ENCODE measurements at places on chromosomes 7 and 10.

GRCh38 chr7:1899196-1899595 is 229.1 kb downstream of the ELFN1 start:
- no peak for DNase-seq

DNA sequence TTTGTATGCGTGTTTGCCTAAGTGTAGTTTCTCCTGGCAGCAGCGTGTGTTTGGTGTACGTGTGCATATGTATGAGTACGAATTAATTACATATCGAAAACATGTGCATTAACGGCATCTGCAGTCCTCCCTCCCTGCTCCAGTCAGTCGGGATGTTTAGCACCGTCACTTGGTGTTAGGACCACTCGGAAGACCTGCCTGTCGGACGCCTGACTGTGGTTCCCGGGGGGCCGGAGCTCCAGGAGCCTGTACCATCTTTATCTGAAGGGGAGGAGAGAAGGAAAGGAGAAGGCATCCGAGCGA is 1.1 kb upstream of the CNTNAP2 start:
- no peak for DNase-seq

- DNase-seq, result no peak
Observed at GRCh38 chr7:33556472-33556871, 348.9 kb upstream of the BMPER start.

DNA sequence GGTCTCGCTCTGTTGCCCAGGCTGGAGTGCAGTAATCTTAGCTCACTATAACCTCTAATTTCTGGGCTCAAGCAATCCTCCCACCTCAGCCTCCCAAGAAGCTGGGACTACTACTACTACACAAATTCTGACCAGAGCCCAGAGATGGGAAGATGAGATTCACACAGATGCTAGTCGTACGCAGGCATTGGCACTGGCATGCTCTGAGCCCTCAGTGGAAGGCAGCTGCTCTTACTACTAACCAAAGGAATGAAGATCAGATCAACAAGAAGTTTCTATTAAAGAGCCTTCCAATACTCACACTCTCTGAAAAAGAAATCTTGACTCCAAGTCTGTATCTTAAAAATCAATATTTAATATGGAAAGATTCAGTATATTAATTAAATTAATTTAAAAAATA is 10.7 kb downstream of the GDF2 start:
- DNase-seq, result no peak

DNA sequence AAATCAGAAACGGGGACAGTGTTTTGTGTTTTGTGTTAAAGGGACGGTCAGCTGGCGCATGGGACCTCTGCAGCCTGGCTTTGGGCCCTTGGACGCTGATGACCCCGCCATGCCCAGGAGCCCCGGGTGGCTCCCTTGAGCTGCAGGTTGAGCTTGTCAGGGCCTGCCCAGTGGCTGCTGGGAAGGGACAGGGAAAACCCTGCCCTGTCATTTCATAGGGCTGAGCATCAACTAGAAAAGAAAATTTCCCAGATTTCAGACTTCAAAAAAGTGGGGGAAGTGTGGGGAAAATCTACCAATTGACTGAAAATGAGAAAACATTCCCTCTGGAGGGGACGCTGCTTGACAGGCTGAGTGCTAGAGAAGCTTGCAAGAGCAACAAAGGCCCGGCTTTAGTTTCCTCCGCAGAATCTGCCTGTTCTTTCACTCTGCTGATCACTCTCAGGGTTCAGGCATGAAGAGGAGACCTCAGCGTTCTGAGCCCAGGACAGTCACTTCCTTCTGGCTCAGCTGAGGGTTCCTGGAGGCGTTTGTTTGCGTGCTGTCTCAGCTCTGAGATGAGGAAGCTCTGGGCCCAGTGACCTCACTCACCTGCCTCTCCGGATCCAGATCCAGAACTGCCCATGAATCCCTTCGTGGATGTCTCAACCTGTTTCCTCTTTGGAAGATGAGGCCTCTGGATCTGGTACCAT is 18.6 kb upstream of the DNAJB6 start:
- DNase-seq, result peak; percentile 45

DNA sequence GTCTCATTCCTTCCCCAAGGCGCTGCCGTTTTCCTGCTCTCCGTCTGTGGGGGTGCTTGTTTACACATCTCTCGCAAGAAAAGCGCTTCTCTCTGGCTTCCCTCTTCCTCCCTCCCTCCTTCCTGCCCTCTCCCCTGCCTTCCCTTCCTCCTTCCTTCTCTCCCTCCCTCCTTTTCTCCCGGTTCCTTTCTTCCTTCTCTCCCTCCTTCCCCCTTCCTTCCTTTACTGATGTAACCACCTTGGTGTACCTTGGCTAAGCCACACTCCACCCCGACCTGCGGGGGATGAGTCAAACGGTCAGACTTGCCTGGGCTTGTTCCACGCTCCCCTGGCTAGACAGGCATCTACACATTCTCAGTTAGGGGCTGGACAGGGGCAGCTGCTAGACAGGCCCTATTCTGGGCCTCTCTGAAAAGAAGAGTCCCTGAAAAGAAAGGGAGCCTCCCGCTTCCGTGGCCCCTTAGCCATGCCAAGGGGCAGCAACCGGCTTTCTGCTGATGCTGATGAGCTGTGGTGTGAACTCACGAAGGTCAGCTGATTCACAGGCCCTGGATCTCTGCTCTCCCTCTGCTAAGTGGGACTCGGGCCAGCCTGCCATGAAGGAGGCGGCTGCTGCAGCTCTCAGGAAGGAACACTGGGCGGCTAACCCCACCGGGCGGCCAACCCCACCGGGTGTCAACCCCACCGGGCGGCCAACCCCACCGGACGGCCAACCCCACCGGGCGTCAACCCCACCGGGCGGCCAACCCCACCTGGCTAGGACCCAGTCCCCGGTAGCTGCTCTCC is 216.8 kb downstream of the TCERG1L start:
- no peak for DNase-seq

DNA sequence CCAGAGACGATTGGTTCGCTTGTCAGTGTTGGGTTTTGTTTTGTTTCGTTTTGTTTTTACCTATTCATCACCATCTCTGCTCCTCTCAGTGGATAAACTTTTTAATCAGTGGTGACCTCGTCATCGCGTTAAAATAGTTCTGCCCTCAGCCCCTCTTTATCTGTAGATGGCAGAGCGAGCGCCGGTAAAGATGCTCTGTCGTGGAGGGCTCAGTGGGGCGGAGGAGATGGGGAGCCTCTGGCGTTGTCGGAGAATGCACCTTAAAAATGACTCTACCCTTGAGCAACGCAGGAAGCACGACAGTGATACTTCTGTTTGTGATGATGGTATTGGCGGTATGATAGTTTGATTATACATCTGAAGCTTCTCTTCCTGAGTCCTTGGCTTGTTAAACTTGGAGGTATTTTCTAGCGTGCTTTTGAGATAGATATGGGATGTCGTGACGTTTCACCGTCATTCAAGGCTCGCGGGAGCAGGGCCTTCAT is 554 bp downstream of the CSGALNACT2 start:
- peak; percentile 76 for DNase-seq

DNA sequence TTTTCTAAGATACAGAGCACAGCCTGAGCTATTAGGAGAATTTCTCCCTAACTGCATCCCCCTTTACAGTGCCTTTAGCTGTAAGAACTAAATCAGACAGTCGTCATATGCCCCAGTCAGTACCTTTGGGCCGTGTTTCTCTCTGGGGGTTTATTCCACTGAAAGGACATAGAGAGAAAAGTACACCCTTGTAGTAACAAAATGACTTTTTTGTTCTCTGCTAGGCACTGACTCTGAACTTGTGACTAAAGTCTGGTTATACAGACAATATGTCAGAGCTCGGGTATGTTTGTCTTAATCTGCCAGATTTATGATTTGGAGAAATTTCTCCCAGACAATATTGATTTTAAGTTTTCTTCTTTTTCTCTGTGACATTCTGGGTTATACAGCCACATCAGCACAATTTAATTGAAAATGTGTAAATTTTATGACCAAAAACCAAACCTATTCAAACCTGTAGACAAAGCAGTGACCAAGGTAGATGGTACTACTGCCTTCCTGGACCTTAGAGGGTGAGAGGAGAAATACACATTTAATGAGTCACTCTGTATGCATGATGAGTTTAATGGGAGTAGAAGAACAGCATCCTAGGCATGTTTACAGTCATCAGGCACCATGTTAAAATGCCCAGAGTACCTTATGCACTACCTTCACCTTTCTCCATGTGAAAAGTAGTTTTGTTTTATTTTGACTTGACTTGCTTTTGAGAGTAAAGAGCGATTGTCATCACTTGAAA is 156.1 kb upstream of the PLXDC2 start:
- DNase-seq, result no peak

GRCh38 chr10:78215645-78216044 is 182.0 kb downstream of the RPS24 start:
- no peak for DNase-seq

DNA sequence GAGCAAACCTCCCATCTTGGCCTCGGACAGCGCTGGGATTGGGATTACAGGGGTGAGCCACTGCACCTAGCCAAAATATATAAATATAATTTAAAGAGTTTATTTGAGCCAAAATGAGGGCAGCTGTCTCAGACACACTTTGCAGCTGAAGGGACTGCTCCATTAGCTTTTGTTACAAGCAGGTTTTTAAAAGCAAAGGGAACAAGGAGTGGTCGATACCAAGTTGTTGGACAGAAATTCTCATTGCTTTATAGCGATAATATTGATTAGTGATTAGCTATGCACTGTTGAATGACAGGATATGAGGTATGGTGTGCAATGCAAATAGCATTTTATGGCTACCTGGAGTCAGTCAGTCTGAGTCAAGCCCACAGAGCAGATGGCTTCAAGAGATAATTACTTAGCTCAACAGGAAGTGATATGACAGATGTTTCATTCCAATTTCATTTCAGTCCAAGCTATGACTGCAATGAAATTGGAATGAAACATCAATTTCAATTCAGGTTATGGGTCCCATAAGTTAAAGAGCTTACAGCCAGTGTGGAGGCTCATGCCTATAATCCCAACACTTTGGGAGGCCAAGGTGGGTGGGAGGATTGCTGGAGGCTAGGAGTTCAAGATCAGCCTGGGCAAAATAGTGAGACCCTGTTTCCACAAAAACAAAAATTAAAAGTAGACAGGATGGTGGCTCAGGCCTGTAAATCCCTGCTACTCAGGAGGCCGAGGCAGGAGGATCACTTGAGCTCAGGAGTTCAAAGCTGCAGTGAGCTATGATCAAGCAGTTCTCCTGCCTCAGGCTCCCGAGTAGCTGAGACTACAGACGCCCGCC is 23.1 kb downstream of the TYW1 start:
- DNase-seq, result no peak

DNA sequence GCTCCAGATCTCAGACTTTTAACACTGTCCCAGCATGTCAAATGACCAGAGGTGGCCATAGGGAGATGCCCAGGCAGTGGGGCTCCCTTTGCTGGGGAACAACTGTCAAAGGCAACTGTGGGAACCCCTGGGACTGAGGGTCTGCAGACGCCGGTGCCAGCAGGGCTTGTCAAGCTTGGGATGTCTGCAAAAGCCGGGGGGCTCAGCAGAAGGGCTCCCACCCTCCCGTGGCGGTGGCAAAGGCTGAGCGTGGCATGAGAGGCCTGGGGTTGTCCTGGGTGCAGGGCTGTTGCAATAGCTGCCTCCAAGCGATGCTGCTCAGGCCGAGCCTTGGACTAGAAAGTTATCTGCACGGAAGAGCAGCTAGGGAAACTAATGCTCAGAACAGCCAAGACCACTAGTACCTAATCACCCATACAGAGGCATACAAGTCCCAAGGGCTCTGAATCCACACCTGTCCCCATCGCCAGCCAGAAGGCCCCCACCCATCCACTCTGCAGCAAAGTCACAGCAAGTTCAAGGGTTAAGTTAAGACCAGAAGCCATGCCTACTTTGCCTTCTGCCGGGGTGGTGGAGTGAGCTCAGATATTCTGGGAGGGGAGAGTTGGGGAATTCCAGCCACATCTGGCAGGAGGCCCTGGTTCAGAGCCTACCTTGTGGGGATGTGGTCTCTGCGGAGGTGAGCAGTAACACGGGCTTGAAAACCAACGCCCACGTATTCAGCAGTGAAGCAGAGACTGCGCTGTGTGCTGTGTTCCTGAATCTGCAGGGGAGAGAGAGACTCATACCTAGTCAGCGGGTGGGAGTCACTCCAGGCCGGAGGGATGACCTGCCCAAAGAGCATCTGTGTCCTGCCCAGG is 4.6 kb downstream of the SH2B2 start:
- DNase-seq, result no peak

DNA sequence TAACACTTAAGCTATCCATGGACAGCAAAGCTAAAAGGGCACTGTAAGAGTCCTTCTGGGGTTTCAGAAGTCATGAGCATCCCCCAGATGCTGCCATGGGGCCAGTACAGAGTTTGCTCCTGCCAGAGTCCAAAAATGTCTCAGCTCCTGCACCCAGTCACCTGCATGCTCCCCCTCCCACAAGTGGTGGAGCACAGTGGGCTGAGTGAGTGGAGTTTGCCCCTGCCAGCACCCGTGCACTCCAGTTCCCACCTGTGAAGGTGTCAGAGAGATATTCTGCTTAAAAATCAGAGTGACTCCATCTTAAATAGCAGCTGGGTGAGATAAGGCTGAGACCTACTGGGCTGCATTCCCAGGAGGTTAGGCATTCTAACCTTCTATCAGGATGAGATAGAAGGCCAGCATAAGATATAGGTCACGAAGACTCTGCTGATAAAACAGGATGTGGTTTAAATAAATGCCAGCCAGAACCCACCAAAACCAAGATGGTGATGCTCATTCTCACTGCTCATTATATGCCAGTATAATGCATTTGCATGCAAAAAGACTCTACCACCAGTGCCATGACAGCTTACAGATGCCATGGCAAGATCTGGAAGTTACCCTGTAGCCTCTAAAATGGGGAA is 140.1 kb upstream of the ZNF92 start:
- DNase-seq, result no peak

GRCh38 chr7:16115374-16115773 is 306.0 kb downstream of the CRPPA start:
- no peak for DNase-seq

- DNase-seq, result no peak
Observed at GRCh38 chr7:884191-885003, 8.0 kb downstream of the GET4 start.

GRCh38 chr10:58782876-58783851 is 270.5 kb downstream of the BICC1 start:
- no peak for DNase-seq

- DNase-seq, result no peak
Observed at GRCh38 chr10:105023211-105024111, 382.4 kb downstream of the SORCS3 start.

- peak; percentile 48 for DNase-seq
Observed at GRCh38 chr10:28300027-28300426, 2.8 kb downstream of the MPP7 start.

GRCh38 chr7:142420554-142421362 is 162.9 kb upstream of the PRSS58 start:
- DNase-seq, result no peak

DNA sequence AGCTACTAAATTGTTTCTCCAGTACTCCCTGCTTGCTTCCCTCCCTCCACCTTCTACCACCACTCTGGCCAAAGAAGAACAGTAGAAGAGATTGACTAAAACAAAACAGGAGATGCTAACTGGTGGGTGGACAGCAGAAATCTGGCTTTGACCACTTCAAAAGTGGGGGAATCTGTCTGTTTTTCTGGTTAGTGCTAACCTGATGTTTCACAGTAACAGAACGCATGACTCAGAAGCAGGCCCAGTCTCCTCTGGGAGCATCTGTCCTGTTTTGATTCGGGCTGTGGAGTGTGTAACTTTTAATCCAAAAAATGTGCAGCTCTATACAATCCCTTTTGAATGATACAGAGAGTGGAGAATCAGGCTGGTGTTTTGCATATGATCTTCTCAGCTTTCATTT is 32.7 kb upstream of the ZNF438 start:
- DNase-seq, result no peak
